ENCODE measurements at places on chromosomes 12 and 14. TPM values are rescaled to one million over a fixed set of nuclear protein-coding genes. Genes with fewer than 3 reads are reported as not detected.

- peak; percentile 87 for DNase-seq
Measured at GRCh38 chr14:89399594-89400068, 17.4 kb downstream of the FOXN3 start.

- DNase-seq: peak; percentile 37
Measured at GRCh38 chr12:93177208-93178153, 200.2 kb upstream of the NUDT4 start.

DNA sequence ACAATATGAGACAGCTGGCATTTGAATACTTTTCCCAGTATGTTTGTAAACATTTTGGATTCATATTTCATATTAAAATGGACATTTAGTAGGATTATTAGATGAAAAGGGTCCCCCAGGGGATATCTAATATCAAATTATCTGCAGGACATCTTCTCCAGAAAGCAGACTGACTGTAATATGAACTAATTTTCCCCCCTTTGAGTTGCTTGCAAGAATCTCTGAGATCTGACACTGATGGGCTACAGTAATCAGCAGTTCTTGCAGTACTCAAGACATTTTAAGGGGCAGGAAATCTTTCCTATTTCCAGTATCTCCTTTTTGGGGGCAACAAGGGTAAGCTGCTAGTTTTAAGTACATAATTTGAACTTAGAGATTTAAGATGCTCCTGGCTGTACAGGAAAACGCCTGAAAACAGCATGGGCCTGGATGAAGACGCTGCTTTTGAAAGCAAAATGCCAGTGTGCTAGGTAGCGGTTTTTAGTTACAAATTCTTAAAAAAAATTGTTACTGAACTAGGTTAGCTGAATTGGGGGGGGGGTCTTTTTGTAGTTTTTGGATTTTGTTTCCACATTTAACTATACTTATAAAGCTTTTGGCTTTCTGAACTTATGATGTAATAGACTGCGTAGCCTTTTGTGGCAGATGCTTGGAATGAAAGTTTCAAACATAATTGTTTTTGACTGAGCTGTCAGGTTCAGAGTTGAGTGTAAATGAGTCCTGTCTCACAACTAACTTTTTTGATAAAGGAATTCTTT is 2.2 kb downstream of the FRMD6 start:
- DNase-seq: no peak

DNA sequence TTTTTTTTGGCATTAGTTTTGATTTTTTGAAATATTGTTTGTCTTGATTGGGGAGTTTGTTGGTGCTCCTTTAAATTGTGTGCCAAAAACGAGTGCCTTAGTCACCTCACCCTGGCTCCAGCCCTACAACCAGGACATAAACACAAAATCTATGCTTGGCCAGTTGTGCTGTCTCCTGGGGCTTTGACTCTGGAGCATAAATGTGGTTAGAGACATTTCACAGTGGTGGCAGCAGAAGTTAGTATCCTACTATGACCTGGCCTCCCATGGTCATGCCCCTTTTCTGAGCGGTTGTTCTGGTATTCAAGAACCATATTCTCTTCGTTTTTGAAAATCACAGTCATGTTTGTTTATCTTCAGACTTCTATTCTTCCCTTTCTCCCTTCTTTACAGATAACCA is 70.7 kb upstream of the PSMA6 start:
- DNase-seq: no peak

DNA sequence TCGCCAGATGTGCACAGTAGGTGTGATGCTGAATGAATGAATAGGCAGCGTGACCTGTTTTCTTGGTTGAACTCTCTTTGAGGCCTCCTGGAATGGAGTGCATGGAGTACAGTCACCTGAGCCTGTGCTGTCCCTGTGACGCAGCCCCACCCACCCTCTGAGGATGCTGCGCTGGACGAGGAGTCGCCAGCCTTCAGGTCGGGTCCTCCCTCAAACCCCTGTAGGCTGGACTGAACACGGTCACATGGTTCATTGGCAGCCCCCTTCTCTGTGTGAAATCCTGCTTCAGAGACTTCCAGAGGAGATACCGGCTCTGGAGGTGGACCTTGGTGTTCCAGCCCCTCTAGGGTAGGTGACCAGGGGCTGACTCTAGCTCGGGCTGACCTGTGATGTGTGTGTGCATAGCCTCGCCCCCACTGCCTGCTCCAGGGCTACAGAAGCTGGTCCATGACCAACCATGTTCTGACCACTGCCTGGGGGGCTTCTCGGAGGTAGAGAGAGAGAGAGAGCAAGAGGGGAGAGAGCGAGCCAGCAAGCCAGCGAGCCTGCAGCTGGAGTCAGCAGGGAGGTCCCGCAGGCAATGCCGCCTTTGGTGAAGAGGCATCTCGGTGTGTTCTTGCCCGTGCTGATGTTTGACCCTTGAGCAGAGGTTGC is 158.0 kb upstream of the RTL1 start:
- DNase-seq: no peak

- DNase-seq: peak; percentile 98
Measured at GRCh38 chr12:62724947-62725451, 210.0 kb downstream of the PPM1H start.

DNA sequence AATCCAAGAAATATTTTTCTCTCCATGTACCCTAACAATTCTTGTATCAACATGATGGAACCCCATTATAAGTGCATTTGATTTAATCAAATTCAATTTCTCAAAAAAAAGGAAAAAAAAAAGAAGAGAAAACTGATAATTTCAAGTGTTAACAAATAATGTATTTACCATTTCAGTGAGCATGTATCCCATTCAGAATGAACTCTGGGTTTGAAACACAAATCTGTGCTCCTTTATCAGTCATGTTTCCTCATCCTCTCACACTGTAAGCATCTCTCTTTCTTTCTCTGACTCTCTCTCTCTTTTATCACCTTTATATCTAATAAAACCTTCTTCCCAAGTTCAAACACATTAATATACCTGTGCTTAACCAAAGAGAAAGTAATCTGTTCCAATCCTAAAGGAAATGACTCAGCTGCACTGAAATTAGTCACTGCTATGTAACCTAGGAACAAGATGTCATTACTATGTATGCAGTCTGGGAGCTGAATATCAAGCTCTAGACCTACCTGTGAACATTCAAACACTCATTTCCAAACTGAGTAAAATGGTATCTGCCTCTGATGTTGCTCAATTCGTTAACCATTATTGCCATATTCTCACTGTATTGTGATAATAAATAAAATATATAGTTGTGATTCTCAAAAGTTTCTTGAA is 135.0 kb upstream of the LRIG3 start:
- DNase-seq: peak; percentile 73

- DNase-seq: no peak
Measured at GRCh38 chr14:92850492-92850891, 56.4 kb downstream of the GOLGA5 start.

GRCh38 chr12:111171345-111171744 is 197.6 kb downstream of the PHETA1 start:
- DNase-seq: no peak

- DNase-seq: no peak
Measured at GRCh38 chr14:81123811-81124210, 96.9 kb downstream of the GTF2A1 start.

DNA sequence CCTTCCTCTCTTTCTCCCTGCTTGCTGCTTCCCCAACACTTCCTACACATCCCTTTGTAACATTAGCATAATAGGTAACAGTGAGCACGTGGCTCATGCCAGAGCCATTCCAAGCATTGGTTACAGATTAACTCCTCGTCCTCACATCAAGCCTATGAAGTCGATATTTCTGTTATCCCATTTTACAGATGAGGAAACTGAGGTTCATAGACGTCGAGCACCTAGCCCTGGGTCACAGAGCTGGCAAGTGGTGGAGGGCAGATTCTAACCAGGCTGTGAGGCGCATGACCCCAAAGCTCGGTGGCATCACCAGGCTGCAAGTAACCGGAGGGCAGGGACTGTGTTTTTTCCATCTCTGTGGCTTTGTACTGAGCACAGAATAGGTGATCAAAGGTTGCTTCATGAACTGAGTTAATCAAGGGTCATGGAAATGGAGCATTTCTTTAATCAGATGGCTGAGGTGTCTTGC is 5.7 kb upstream of the SERPINA1 start:
- DNase-seq: no peak

DNA sequence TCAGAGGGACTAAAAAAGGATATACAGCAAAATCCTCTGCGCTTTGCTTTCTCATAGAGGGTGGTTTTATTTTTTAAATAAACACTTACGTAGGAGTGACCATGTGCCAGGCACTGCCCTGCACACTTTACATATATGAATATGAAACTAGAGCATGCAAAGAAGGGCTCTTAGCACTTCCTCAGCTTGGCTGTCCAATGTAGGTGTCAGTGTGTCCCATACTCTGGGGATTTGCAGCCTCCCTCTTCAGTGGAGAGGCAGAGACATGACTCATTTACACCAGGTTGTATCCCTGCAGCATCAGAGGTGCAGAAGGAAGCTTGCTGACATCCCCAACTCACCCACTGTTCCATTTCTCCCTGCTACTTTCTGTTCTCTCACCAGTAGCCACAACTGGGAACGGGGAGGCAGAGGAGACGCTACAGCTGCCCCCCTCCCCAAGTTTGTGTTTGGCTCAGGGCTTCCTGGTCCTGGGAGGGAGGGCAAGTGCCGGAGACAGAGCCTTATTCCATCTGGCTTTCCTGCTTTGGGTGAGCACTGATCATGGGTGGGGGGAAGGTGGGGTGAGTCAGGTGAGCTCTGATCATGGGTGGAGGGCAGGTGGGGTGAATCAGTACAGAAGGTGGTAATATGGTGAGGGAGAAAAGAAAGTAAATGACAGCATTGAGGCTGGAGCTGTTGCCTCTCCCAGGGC is 4.9 kb upstream of the KRT5 start:
- no peak for DNase-seq

DNA sequence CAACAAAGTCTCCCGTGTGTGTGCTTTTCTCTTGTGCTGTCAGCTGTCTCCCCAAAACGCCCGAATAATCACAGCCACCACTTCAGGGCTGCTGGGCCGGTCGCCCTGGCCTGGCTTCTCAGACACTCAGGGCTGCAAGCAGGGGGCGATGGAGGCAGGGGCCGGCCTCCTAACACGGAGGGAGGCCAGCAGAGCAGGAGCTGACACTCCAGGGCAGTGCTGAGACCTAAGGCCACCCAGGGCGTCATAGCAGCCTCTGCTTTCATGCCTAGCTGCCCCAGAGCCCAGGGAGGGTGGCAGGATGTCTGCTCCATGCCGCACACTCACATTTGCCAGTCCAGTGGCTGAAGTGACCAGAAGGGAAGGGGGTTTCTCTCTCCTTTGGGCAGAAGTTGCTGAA is 25.6 kb downstream of the STX2 start:
- DNase-seq: no peak

- no peak for DNase-seq
Measured at GRCh38 chr12:113059071-113059595, 2.6 kb downstream of the DTX1 start.

GRCh38 chr12:89497005-89497404 is 27.6 kb downstream of the GALNT4 start:
- DNase-seq: peak; percentile 70

DNA sequence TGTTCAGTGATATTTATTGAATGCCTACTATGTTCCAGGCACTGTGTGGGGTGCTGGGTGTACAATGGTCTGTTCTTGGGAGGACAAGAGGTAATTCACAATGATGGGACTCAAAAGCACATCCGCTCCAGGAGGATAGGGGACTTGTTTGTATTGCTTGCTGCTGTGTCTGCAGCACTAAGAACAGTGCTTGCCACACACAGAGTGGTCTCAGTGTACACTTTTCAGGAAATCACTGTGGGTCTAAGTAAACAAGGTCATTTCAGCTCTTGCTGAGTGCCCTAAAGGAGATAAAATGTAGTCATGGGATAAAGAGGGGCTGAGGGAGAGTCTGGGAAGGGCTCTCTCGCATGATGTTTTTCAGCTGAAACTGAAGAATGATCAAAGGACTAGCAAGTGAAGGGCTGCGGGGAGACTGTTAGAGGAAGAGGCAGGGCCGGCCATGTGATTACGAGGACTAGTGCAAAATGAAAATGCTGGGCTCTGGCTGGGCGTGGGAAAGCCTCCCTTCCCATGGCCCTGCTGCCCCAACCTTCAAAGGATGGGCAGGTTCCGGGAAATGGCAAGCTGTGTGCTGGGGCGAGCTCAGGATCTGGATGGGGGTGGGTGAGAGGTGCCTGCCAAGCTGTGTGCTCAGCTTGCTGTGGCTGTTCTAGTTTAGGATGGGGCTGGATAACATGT is 39.1 kb downstream of the ADCK1 start:
- DNase-seq: no peak

- no peak for DNase-seq
Measured at GRCh38 chr12:106600503-106600902, 17.7 kb downstream of the RFX4 start.

- DNase-seq: peak; percentile 67
Measured at GRCh38 chr12:105922670-105923102, 216.1 kb downstream of the NUAK1 start.

DNA sequence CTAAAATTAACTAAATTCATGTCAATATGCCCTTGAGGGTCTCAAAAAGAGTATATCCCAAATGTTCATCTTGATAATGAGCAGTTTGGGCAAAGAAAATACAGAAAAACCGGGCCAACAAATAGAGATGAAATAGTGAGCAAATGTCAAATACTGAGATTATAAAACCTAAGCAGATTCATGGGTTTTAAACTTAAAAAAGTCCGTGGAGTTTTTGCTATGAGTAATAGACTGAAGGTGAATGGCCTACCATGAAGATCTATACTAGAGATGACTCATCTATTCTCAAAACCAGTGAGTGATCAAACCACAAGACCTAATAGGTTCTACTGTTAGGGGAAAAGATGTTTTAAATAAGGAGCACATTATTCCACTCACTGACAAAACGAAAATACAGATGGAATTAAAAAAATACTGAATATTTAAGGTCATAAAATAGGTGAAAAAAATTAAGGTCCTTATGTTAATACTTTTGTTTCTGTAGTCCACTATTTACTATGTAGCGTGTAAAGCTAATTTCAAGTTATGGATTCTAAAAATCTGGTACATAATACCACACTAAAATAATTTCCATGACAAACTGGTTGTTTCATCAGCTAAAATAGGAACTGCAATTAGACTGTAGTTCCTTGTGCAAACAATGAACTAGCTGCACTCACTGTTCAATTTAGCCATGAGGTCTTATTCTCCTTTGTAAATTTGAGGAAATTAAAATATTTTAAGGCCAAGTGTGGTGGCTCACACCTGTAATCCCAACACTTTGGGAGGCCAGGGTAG is 5.0 kb downstream of the HNRNPC start:
- DNase-seq: peak; percentile 66

GRCh38 chr12:49631336-49631907 is 8.1 kb downstream of the PRPF40B start:
- DNase-seq: no peak

DNA sequence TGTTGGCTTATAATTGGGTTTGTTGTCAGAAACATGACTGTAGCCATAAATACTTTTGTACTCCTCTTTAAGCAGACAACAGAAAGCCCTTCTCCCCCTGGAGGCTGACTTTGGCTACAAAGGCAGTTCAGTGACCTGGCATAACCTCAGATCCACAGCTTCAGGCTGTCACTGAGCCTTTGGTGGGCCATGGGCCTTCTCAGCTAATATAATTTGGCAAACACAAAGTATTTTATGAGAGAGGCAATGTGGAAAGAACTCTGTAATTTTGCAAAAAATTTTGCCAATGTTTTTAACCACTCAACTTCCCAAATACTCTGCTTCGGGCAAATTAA is 15.5 kb upstream of the MGP start:
- DNase-seq: no peak

GRCh38 chr12:108854451-108855283 is 2.7 kb downstream of the SSH1 start:
- DNase-seq: peak; percentile 98

OTX2 gene
- not detected for total RNA-seq

HEATR5A gene
- 45.1 TPM for total RNA-seq

ASPG gene
- not detected for total RNA-seq

GPR162 gene
- total RNA-seq: 2.6 TPM

PTGR2 gene
- total RNA-seq: 4.8 TPM

APEX1 gene
- total RNA-seq: 29.0 TPM

RDH16 gene
- under 0.01 TPM for total RNA-seq

NRL gene
- total RNA-seq: 1.3 TPM

ERBB3 gene
- total RNA-seq: 1.7 TPM

CCDC88C gene
- under 0.01 TPM for total RNA-seq

PMEL gene
- total RNA-seq: 1.3 TPM

Measured in fibroblast of villous mesenchyme (primary cell).